ENCODE measurements at places on chromosomes 16 and 17.

GRCh38 chr17:2266045-2266864 lies 37.3 kb downstream of the SMG6 start:
- DNase-seq = peak; percentile 94

- no peak for DNase-seq
These were observed 16.1 kb downstream of the ZNF469 start for GRCh38 chr16:88398874-88399178.

- DNase-seq = peak; percentile 84
These were observed 1.4 kb downstream of the EIF5A start for GRCh38 chr17:7308625-7309433.

GRCh38 chr17:47733047-47733673 lies at the start of gene TBX21:
TBX21 (plus strand) TSS chr17:47733236; CDS start chr17:47733455, 219 bp downstream.
- DNase-seq = peak; percentile 94

- no peak for DNase-seq
These were observed 1.2 kb upstream of the MT2A start for GRCh38 chr16:56607109-56607618.

Measured in activated CD4-positive, alpha-beta memory T cell treated with anti-CD3 and anti-CD28 coated beads, Interleukin-2, amount 10 ng/mL, durations not matched to agents 7 days and 5 days (primary cell).